Cardiac septum (tissue), 1 donor: ENCODE measurements at places on chromosomes 11 and 22. TPM values are rescaled to one million over a fixed set of nuclear protein-coding genes. Genes with fewer than 3 reads are reported as not detected.

DNA sequence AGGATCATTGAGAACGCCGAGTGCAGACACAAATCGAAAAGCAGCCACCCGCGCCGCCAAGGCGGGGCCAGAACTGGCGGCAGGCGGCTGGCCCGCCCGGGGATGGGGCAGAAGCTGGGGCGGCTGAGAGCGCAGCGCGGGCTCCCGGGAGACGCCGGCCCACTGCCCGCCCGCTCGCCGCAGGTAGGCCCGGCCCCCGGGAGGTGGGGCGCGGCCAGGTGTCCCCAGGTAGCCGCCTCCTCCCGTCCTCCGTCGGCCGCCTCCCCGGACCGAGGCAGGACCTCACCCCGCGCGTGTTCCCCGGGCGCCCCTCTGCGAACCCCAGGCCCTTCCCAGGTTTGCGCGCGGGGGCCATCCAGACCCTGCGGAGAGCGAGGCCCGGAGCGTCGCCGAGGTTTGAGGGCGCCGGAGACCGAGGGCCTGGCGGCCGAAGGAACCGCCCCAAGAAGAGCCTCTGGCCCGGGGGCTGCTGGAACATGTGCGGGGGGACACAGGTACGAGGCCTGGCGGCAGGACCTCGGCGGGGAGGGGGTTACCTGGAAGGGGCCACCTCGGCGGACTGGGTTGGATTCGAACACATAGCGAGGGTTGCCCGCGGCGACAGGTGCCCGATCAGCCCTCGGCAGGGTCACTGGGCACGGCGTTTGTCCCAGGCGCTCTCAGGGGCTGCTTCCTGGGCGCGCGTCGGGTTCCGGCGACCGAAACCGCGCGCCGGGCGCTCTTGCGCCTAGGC, at the start of gene PRRG4:
TSS of gene PRRG4 (plus strand) at position 248 of the 733 bp plus-strand sequence. CDS start 603 bp downstream, outside the sequence.
- peak; percentile 82 for DNase-seq

DNA sequence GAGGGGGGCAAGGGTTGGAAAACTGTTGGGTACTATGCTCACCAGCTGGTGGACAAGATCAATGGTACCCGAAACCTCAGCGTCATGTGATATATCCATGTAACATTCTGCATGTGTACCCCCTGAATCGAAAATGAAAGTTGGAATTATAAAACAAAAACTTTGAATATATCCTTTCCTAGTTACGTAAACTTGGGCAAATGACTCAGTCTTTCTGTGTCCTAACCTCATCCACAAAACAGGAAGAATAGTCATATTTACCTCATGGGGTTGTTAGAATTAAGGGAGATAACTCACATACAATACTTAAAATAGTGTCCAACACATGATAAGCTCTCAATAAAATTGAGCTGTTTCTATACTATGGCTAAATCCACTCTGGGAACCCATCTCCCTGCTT, 620.1 kb upstream of the KIRREL3 start:
- no peak for DNase-seq

DNA sequence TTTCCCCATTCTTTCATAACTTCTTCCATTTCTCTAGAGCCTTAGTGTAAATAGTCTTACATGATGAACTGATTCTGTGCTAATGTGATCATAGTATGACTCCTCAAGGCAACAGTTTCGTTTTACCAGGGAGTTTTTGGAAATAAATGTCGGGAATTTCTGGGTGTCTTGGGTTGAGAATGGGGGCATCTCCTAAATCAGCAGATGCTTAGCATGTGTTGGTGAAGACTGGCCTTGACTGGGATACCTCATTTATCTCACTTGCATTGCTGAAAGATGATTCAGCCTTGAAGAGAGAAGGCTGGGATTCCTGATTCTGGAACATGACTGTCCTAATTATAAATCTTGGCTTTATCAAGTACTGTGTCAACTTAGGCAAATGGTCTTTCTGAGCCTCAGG, 115.7 kb upstream of the C11orf87 start:
- DNase-seq: no peak

DNA sequence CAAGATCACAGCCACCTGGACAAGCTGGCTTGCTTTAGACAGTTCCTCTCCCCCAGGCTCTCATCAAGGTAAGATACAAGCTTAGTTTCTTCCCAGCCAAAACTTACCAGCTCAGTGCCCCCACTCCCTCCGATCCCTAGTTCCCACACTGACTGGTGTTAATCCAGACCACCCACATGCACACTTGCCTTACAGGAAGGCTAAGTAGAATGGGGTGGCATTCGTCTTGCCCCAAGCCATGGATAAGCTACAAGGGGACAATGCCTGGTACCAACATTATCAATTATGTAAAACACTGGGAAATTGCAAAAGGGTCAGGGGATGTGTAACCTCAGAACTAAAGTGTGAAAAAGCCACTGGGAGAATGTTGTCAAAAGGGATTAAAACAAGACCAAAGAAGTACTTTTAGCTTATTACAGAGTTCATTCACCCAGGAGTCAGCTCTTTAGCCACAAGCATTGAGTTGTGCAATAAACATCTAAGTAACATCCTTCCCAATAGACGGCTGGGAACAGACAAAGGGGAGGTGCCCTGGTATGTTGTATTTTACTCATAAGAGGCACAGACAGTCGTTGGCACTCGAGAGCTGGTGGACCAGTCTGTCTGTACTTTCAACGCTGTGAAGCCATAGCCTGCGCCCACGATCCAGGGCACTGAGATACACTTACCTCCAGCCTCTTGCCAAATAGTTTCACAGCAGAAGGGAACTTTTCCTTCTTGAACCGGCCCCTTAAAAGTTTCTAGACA, 1.1 kb downstream of the DHCR7 start:
- peak; percentile 9 for DNase-seq

GRCh38 chr22:45599836-45600577, 71.6 kb upstream of the ATXN10 start:
- no peak for DNase-seq

- DNase-seq: no peak
Measured at GRCh38 chr11:3341298-3341697, 37.6 kb downstream of the ZNF195 start.

- no peak for DNase-seq
Measured at GRCh38 chr22:21714059-21714770, 21.4 kb downstream of the YPEL1 start.

GRCh38 chr11:79412761-79413160, 28.1 kb downstream of the TENM4 start:
- DNase-seq: no peak

GRCh38 chr11:104541701-104542100, 356.6 kb downstream of the CASP12 start:
- DNase-seq: no peak

GRCh38 chr11:75888416-75888815, 73.4 kb downstream of the UVRAG start:
- no peak for DNase-seq

DNA sequence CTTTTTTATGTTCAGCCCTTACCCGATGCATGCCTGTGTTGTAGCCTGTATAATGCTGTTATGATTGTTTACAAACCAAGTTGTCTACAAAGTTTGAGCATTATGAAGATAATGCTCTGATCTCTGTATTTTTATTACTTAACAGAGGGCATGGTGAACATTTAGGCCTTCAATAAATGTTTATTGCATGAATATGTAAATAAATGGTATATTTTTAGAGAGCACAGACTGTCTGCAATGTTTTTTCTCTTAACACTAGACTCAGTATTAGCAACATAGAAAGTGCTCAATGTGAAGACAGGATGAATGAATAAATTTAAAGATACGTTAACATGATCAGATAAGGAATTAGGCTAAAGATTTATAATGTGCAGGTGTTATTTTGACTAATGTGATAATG, 130.9 kb downstream of the UVRAG start:
- DNase-seq: no peak

DNA sequence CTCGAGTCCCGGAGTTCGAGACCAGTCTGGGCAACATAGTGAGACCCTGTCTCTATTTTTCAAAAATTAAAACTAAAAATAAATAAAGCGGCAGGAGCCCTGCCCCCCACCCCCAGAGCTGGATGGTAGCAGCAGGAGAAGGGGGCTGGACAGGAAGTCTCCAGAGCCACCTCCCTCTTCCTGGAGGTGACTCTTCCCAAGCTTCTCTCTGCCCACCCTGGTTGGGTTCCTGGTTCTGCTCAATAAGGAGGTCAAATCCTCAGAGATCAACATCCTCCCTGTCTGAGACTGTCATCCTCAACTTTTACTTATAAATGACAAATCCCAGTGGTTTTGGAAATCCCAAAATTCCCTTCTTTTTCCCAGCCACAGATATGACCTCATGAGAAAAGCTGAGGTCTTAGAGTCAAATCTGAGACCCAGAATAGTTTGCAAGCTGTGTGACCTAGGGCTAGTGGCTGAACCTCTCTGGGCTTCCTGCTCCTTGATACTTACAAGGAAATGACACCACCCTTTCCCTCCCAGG, 987 bp downstream of the C1QTNF6 start:
- DNase-seq: no peak

GRCh38 chr22:42626951-42627625, 12.4 kb upstream of the POLDIP3 start:
- DNase-seq: no peak

DNA sequence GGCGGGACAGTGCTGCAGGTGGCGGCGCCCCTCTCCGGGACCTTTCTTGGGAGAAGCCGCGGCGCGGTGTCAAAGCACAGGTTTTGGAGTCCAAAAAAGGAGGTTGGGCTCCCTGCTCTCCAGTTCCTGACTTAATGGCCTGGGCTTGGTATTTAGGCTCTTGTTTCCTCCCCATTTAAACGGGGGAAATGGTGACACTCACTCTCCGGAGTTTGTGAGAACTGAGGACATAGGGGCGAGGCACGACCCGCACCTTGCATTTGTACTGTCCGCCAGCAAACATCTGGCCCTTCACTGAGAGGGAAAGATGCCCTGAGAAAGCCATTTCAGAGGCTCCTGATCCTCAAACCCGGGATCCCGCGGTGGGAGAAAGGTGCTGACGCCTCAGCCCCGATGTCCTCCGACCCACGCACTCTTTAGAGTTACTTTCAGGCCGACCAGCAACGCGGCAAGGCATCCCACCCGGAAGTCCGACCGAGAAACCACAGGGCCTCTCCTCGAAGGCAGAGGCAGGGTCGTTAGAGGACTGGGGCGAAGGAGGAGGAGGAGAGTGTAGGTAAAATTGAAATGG, 2.9 kb upstream of the WDR74 start:
- no peak for DNase-seq

GRCh38 chr11:120013325-120014250, 124.3 kb downstream of the TRIM29 start:
- no peak for DNase-seq

TMEM45B gene
- 0.11 TPM for total RNA-seq

ANO1 gene
- total RNA-seq: 18.4 TPM

VWCE gene
- total RNA-seq: 0.59 TPM

OR51A4 gene
- total RNA-seq: not detected

LRRC56 gene
- 0.38 TPM for total RNA-seq

ACTN3 gene
- 0.11 TPM for total RNA-seq

DENND6B gene
- 2.8 TPM for total RNA-seq

IFITM1 gene
- 123 TPM for total RNA-seq

NF2 gene
- 43.4 TPM for total RNA-seq

OR6A2 gene
- not detected for total RNA-seq

SGSM1 gene
- 8.0 TPM for total RNA-seq

OR2AG1 gene
- not detected for total RNA-seq

TOLLIP gene
- 46.9 TPM for total RNA-seq
